EH (cell line): ENCODE measurements at places on chromosomes 12 and 14.

GRCh38 chr12:51254536-51254935, 15.7 kb downstream of the SMAGP start:
- no peak for DNase-seq

GRCh38 chr14:94773655-94774343, 3.9 kb upstream of the GSC start:
- DNase-seq = no peak

GRCh38 chr14:92108345-92109254, 2.2 kb upstream of the ATXN3 start:
- no peak for DNase-seq

DNA sequence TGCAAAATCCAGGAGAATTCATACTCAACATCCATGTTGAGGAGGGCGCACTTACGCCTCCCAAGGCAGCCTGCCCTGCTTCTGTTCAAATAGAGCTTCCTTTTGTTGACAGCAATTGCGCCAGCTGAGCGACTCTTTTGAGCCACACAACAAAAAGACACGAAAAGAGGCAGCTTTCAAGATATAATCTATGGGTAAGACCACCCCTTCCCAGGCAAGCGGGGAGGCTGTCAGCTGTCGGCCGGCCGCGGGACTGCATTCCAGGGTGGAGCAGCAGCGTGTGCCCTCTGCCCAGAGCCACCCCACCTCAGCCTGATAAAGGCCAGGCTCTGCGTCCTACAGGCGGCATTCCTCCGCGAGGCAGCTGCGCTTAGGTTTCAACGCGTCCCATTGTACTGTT, 15.8 kb upstream of the STAB2 start:
- DNase-seq = no peak

- DNase-seq = peak; percentile 45
These were observed 827 bp downstream of the ALDH2 start for GRCh38 chr12:111767362-111768158.

- no peak for DNase-seq
These were observed 6.1 kb upstream of the SRSF5 start for GRCh38 chr14:69760810-69761209.

DNA sequence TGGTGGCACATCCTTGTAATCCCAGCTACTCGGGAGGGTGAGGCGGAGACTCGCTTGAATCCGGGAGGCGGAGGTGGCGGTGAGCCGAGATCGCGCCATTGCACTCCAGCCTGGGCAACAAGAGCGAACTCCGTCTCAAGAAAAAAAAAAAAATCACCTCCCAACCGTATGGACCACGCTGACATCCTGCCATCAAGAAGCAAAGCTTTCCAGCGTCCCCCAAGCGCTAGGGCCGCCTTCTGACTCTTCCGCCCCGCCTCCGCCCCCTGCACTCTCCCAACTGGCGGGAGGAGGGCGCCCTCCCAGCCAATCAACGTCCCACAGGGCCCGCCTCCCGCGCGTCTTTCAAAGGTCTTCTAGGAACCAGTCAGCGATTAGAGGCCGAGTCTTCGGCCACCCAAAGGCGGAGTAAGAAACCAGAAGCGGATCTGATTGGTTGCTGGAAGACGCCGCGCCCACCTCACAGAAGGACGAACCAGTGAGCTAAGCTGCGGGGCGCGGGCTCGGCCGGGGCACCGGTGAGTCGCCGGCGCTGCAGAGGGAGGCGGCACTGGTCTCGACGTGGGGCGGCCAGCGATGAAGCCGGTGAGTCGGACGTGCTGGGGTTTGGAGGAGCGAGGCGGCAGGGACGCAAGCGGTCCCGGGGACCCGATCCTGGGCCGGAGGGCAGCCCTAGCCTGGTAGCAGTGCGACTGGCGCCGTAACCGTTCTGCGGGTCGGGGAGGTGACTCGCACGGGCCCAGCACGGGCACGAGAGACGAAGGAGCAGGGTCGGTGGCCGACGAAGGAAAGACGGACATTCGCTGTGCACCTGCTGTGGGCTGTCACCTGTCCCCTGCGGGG, at the start of gene CDKN3:
CDKN3 (plus strand) TSS at position 515 of the 843 bp plus-strand sequence; CDS start at position 577, 62 bp downstream.
- peak; percentile 100 for DNase-seq

DNA sequence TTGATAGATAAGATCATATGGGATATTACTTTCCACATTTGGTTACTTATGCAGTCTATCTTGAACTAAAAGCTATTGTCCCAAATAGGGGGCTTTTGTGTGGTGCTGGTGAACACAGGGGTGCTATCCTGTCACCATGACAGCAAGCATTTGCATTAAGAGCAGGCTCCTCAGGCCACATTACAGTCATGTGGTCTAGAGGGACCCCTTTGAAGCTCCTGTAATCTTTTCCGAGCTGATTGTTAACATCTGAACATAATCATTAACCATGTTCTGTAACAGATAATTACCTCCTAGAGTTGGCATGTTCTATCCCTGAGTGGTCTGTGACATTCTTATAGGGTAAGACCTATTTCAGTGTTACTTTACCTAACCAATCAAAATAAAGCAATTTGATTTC, 178.8 kb downstream of the KTN1 start:
- no peak for DNase-seq

- DNase-seq = no peak
These were observed 39.3 kb downstream of the FIGNL2 start for GRCh38 chr12:51809193-51809592.

GRCh38 chr14:85813040-85813439, 283.1 kb downstream of the FLRT2 start:
- no peak for DNase-seq

DNA sequence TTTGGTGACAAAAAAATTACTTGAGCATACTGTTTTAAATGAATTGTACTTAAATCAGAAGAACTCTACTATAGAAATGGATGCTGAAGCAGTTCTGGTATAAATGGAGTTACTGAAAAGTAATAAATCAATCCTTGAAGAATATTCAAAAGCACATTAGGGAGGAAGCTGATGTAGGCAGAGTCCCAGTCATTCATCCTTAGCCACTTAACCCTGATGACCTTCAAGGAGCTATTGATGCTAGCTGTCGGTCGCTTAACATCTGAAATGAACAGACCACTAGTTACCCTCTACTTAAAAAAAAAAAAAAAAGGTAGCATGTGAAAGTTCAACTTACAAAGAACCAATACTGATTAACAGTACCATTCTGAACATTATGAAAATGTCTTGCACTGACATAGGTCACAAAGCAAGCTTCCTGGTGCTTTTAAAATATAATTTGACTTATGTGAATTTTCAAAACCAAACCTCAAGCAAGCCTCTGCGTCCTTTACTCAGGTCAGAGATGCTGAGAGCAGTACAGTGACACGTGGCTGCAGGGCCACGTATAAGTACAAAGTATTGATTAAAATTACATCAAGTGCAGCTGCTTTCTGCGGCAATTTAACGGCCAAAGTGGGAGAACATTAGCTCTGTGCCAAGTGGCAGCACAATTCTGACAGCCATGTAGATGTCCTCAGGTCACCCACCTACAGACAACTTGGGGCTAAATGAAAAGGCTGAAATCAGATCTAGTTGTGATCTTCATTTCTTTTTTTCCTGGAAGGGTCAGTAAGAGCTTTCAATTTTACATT, 18.1 kb downstream of the PPM1H start:
- no peak for DNase-seq

DNA sequence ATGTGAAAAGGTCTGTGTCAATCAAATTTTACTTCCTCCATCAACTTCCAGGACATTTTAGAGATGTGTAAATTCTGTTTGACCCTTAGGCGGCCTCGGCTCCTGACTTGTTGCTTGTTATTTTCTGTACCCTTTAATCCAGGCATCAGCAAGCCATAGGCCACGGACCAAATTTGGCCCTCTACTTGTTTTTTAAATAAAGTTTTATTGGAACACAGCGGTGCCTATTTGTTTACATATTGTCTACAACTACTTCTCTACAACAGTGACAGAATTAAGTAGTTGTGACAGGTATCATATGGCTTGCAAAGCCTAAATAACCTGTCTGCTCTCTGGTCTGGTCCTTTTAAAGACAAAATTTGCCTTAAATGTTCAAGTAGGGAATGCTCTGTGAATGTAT, 132.1 kb downstream of the AACS start:
- DNase-seq = no peak

DNA sequence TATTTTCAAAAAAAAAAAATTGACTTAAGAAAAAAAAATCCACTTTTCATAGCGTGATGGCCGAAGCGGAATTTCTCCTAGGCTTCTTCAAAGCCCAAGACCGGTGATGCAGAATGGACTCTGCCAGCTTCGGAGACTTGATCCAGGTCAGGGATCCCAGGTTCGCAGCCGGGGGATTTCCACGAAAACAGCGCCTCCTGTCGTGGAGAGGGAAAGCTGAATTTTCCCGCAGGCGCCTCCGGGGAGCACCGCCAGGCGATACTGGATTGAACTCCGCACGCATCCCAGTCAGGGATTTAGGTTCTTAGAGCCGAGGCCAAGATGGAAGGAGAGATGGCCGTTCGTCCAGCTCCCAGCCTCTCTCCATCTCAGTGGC, 2.1 kb downstream of the TTC6 start:
- no peak for DNase-seq

DNA sequence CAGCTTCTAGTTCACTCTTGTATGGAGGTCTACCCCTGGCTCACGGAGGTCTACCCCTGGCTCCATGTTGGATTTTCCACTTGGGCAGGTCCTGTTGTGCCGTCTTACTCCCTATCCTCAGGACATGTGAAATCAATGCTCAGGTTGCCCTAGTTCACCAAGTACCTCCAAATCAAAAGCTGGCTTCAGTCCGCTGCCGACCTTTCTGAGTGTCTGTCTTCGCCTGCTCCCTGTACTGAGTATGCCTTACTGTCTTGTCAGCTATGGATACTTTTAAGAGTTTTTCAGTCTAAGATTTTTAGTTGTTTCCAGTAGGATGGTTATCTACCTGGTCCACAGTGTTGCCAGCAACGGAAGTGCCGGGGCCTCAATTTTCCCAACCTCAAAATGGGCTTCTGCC, 40.1 kb upstream of the BCL11B start:
- DNase-seq = no peak

- no peak for DNase-seq
These were observed 20.6 kb upstream of the PKP2 start for GRCh38 chr12:32917094-32917611.

DNA sequence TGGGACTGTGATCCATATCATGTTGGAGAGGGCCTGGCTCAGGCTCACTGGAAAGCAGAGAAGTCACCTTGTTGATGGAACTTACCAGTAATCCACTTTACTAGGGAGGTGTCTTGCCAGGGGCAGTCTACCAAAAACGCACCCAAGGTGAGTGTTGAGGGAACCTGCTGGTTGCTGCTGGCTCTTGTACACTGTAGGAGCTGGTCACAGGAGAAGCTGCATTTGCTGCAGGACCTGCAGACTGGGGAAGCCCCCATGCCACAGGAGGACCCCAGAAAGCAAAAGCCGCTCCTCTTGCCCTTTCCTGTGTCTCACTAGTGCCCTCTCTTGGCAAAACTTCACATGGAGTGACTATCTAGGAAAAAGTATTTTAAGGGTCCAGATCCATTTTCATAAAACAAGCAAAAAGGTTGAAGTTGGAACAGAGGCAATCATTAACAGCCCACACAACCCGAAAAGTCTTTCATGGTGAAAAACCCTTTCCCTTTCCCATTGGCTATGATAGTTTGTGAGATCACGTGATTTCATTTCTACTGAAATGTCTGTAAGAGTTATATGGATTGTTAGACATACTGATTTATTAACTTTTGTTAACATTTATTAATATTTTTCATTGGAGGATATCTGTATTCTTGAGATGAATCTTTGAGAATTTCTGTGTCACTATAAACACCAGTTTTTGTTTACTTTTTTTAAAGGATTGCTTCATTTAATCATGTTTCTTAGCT, 59.2 kb downstream of the RASSF8 start:
- peak; percentile 51 for DNase-seq

GRCh38 chr14:102159841-102160240, 20.1 kb downstream of the WDR20 start:
- DNase-seq = no peak

GRCh38 chr14:71725922-71726579, 206.2 kb upstream of the RGS6 start:
- peak; percentile 80 for DNase-seq

DNA sequence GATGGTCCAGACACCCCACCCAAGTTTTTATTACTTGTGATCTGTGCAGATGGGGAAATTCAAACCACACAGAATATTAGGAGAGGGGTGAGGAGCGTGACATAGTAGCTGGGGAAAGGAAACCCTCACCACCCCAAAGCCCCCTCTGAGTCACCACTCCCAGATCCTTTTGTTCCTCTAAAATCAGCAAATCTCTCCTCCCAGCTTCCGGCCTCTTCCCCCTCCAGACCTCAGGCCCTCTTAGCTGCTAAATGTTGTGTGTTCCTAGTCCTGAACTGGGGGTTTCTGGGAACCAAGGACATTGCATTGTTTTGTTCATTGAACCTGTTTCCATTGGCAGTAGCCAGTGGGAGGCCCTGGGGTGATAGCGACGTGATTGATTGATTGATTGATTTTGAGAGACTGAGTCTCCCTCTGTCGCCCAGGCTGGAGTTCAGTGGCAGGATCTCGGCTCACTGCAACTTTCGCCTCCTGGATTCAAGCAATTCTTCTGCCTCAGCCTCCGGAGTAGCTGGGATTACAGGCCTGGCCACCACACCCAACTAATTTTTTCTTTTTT, 5.9 kb upstream of the ORAI1 start:
- no peak for DNase-seq

GRCh38 chr12:122437656-122438121, 15.2 kb upstream of the CLIP1 start:
- peak; percentile 81 for DNase-seq

- no peak for DNase-seq
These were observed 169.5 kb upstream of the FKBP4 start for GRCh38 chr12:2625289-2625612.
